Naive thymus-derived CD4-positive, alpha-beta T cell (primary cell): ENCODE measurements at places on chromosomes 1 and 21. TPM values are rescaled to one million over a fixed set of nuclear protein-coding genes. Genes with fewer than 3 reads are reported as not detected.

- DNase-seq = no peak
These were observed 272.6 kb downstream of the LRRC40 start for GRCh38 chr1:69932760-69933159.

KIF17 gene
- total RNA-seq = not detected

DNA sequence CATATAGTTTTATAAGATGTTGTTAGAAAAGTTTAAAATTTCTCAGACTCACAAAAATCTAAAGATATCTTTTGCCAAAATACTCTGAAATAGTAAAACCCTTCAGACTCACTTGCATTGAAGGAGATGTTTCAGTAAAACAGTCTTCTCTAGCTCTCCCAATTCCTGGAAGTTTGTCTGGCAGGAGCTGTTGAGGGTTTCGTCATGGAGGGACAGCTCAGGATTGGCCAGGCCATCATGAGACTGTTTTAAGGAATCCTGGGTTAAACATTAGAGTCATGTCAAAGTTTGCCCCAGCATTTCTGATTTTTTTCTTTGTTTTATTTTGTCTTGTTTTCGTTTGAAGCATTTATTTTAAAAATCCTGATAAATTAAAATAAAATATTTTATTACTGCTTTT, 293.8 kb upstream of the PBX1 start:
- no peak for DNase-seq

DNA sequence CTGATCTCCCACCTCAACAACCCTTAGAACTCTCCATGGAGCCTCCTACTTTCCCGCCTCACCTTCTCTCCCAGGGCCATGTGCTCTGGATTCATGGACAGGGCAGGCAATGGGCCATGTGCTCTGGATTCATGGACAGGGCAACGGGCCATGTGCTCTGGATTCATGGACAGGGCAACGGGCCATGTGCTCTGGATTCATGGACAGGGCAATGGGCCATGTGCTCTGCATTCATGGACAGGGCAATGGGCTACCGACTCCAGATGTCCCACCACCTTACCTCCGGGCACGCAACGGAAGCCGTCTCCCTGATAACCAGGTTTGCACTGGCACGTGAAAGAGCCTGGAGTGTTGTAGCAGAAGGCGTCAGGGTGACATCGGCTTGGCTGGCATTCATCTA, 53.2 kb downstream of the NID1 start:
- DNase-seq = no peak
